ENCODE measurements at places on chromosomes 2 and 18.

DNA sequence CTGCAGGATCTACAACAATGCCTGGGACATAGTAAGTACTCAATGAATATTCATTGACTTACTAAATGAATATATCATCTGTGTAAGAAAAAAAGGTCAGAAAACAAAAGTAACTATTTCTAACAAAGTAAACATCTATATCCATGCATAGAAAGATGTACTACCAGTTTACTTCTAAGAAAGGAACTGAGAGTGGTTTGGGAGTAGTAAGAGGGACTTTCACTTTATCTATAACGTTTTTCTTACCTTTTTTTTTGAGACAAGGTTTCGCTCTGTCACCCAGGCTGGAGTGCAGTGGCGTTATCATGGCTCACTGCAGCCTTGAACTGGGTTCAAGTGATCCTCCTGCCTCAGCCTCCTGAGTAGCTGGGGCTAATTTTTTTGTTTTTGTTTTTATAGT is 25.7 kb downstream of the DHX57 start:
- no peak for DNase-seq

DNA sequence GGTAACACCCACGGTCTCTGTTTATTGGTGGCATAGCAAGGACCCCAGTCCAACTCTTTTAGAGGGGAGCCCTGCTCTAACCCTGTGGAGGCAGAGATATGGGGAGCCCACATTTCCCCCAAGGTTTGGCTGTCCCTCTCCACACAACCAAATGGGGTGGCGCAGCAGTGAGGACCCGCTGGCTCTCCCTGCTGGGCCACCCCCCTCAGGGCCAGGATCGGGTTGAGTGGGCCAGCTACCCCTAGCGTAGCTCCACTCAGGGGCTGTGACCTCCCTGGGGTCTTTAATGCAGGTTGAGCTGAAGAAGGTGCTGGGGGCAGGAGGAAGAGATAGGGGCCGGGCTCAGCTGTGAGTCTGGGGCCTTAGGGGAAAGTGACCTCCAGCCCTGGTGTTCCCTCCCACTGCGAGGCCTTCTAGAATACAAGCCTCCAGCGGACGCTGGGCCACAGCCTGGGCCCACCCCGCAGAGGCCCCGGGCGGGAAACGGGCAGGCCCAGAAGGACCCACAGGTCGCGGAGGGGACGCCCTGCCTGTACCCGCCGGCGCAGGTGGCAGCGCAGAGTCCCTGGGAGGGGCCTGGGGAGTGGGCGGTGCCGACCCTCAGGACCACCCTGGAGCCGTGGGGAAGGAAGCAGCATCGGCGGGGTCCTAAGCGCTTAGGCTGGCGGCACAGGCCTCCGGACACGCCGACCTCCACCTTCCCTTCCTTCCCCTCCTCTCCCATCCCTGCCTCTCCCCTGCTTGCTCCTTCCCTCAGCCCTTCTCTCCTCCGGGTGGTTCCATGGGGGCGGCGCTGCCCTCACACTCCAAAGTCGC is 9.6 kb downstream of the CROCC2 start:
- DNase-seq, result no peak

- no peak for DNase-seq
Measured at GRCh38 chr2:104746858-104747257, 107.1 kb upstream of the POU3F3 start.

GRCh38 chr18:25592804-25593360 is 240.9 kb upstream of the ZNF521 start:
- no peak for DNase-seq

DNA sequence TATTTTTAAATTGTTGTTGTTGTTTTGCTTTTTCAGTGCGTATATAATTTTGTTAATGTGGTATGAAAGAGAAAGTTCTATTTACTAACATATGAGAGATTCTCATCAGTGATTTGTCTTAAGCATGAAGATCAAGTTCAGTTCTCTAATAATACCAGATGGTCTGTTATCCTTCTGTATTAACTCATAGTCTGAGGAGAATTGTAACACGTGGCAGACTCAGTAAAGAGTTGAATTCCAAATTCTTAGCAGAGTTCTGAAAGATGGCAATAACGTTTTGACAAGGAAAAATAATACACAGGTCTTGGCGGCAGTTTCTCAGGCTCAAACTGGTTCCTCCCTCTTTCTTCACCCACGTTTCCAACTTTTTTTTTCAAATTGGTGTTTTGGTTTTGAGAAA is 17.2 kb upstream of the COL3A1 start:
- no peak for DNase-seq

DNA sequence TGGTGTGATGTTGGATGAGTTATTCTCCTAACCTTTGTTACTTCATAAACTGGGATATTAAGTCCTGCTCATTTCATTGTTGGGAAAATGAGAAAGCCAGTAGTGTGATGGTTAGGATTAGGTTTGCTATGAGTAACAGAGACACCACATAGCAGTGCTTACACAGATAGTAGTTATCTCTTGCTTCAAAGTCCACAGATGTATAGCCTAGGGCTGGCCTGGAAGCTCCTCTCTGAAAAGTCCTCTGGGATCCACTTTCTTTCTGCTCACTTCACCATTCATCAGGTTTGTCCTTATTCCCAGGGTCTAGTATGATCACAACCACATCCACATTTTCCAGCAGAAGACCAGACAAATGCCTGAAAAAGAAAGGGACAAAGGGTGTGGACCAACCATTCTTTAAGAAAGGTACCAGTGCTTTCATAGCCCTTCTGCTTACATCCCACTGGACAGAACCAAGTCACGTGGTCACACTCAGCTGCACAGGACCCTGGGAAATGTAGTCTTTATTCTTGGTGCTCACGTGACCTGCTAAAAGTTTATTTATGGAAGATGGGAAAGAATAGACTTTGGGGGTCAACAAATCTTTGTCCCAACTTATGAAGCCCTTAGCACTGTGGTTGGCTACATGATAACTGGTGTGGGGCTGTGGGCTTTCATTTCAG is 108.9 kb downstream of the INSIG2 start:
- no peak for DNase-seq

DNA sequence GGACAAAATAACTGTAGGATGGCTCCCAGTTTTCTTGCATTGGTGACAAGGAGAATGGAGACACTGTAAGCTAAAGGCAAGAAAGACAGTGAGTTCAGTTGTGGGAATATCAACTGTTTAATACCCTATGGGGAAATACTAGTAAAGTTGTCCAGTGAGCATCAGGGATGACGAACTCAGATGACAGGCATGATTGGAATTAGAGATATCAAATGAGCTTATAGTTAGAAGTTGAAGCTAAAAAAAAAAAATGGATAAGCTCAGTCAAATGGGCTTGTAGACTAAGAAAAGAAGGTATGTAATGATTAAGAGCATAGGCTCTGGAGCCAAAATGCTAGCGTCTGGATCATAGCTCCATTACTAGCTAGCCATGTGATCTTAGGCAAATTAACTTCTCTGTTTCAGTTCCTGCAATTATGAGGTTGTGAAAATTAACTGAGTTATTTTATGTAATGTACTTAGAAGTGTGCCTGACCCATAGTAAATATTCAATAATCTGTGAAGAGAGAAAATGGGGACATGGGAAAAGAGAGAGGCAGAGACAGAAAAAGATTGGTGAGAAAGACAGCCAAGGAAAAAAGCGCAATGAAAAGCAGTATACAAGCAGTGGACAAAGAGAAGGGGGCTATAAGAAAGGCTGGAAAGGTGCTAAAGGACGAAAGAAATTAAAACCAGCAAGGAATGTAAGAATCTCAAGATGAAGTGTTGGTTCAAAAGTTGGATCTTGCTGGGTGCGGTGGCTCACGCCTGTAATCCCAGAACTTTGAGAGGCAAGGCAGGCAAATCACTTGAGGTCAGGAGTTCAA is 95.7 kb upstream of the SLC39A10 start:
- DNase-seq, result no peak

- no peak for DNase-seq
Measured at GRCh38 chr2:15544227-15544626, 16.9 kb downstream of the NBAS start.

GRCh38 chr18:58325494-58325893 is 281.5 kb downstream of the NEDD4L start:
- no peak for DNase-seq

DNA sequence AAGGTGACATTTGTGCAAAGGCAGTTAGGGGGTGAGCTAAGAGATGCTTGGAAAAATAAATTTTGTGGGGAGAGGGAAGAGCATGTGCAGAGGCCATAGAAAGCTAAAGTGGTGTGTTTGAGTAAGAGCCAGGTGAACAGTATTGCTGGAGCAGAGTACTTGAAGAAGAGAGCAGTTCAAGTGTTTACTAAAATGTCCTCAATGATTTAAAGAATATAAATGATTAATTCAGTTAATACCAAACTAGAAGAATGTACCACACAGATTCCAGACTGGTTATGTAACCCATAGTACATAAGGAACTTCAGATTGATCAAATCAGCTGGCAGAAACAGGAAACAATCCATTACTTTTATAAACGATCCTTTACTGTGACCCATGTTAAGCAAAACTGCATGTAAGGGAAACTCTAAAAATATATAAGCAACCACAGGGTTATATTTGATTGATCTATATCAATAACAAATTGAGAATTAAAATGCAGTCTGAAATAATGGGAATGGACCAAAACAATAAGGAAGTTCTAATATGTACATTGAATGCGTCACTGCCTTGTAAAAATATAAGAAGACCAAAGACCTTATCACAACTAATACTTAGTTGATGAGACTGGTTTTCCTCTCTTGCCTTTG is 76.9 kb downstream of the LDAH start:
- DNase-seq, result peak; percentile 95

GRCh38 chr2:203739351-203739750 is 32.9 kb downstream of the CD28 start:
- DNase-seq, result no peak
